ENCODE measurements at places on chromosomes 16 and 17.

DNA sequence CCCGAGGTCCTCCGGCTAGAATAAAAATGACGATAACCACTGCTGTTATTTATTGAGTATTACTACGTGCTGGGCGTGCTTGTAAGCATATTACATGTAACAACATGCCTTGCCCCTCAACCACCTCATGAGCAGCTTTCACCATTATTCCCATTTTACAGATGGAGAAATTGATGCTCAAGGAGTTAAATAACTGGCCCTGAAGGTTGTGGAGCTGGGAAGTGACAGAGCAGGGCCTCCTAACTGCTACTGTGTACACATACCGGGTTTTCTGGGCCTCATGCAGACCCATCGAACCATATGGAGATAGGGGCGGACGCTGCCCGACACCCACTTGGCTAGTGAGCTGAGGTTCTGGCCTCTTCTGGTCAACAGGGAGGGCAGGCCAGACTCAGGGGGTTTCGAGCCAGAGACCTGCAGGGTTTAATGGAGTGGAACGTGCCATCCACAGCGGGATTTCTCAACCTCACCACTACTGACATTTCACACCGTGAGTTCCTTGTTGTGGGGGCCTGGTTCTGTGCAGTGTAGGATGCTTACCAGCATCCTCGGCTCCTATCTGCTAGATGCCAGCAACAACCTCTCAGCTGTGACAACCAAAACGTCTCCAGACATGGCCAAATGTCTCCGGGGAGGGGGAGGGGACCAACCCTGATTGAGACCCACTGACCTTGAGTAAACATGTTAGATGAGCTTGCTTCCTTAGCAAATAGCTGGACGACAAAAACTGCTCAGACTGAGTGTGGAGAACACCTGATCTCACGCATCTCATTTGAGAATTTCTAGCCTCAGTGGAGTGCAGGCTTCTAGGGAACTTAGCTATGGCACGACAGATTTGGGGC is 432.0 kb downstream of the SLC39A11 start:
- no peak for DNase-seq

DNA sequence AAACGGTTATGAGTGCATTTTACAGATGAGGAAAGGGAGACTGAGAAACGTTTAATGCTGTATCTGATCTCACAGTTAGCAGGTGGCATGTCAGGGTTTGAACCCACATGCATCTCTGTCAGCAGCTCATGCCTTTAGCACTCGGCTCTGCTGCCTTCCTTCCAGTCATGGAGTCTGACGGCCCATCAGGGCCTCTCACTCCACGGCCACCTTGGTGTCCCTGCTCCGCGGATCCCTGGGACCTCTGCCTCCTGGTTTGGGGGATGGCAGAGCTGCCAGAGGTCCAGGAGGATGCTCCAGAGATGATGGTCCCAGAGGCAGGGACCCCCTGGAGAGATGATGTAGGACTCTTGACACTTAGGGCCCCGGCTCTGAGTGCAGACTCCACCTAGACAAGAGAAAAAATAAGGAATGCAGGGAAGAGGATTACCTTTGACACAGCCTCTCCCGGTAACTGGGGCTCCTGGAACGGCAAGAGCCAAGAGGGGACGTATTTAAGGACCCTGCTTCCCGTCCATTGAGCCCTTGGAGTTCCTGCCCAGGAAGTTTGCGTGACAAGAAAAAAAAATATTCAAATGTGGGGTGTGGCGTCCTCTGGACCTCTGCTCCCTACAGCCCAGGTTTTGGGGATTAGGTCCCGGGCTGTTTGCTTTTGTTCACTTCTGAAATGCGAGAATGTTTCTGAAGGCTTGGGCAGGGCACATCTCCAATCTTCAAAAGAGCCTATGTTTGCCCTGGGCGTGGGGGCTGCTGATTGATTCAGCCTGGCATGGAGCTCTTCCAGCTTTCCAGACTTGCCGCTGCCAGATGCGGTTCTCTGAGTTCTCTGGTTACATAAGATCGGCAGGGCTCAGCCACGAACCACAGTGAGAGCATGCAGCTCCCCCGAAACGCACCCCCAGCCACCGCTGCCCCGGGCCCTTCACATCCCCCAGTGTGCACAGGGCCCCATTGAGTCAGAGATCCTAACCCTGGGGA is at the start of gene ALDH3A1:
ALDH3A1 (minus strand) TSS at position 470 of the 978 bp plus-strand sequence. CDS start 3,169 bp downstream, outside the sequence.
- DNase-seq: no peak

DNA sequence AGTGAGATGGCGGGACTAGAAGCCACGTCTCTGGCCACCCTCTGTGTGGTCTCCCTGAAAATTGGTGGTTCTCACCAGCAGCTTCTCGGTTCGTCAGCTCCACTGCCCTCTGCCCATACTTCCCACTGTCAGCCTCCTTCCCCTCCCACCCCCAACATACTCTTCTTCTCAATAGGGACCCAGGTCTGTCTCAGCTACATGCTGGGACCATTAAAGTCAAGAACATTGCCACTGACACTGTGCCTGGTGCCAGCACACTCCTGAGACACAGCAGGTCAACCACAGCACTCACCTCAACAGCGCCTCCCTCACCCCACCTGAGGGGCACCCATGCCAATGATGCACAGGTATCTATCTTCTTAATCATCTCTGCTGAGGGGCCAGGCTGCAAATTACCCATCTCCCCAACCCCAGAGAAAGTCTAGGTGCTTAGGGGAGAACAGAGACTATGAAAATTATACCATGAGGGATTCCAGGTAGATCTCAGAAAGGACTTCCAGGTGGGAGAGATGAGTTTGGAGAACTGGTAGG is 1.3 kb downstream of the PLXDC1 start:
- DNase-seq: no peak

GRCh38 chr17:78853926-78854394 is 13.3 kb upstream of the USP36 start:
- peak; percentile 65 for DNase-seq

- DNase-seq: no peak
Measured at GRCh38 chr16:75238132-75238852, 13.1 kb downstream of the BCAR1 start.

- no peak for DNase-seq
Measured at GRCh38 chr17:73268582-73269328, 7.1 kb upstream of the CPSF4L start.

GRCh38 chr16:89080196-89080853 is 13.3 kb upstream of the ACSF3 start:
- DNase-seq: no peak

- no peak for DNase-seq
Measured at GRCh38 chr17:8384801-8385378, 1.9 kb upstream of the RPL26 start.

DNA sequence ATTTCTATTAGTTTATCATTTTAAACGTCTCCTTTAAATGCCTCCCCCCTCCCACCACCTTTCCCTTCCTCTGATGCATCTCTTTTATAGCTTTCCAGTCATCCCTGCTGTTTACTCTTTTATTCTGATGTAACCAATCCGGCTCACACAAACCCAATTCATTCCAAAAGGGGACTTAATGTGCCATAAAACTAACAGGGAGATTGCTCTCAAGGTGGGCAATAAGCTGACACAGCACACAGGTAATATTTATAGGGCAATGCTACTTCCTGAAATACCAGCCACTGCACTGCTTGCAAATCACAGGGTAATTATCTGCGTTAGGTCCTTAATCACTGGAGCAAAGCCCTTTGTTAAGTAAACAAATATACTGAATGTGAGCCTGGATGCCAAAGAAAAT is 23.3 kb upstream of the CA10 start:
- DNase-seq: no peak

DNA sequence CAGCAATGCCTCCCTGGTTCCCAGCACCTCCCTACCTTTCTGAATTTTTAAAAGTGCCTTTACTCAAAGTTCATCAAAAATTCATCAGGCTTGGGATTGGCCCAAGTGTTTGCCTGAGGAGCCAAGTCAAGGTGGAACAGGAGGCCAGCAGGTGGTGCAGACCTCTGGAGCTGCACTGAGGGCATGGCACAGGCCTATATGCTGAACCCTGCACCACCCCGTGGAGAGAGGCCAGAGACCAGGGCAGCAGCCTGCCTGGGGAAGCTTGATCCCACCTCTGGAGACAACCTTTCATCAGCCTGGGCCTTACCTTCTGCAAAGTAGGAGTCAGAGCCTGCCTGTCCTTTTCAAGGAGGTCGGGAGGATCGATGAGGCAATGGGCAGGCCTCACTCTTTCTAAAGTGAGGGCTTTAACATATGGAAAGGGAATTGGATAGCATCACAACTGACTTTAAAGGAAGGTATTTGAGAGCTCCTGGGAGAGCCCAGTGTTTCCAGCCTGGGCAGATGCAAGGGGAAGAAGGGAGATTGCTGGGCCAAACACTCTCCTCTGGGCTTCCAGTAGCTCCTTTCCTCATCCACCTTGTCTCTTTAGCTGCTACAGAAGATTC is 31.8 kb upstream of the TMEM132E start:
- no peak for DNase-seq

GRCh38 chr17:28081467-28081866 is 39.0 kb downstream of the NLK start:
- no peak for DNase-seq

- no peak for DNase-seq
Measured at GRCh38 chr17:51853857-51854256, 304.7 kb downstream of the CA10 start.

- no peak for DNase-seq
Measured at GRCh38 chr16:57509231-57509923, 23.1 kb upstream of the DOK4 start.

GRCh38 chr17:3794557-3795389 is 6.2 kb downstream of the ITGAE start:
- DNase-seq: no peak

DNA sequence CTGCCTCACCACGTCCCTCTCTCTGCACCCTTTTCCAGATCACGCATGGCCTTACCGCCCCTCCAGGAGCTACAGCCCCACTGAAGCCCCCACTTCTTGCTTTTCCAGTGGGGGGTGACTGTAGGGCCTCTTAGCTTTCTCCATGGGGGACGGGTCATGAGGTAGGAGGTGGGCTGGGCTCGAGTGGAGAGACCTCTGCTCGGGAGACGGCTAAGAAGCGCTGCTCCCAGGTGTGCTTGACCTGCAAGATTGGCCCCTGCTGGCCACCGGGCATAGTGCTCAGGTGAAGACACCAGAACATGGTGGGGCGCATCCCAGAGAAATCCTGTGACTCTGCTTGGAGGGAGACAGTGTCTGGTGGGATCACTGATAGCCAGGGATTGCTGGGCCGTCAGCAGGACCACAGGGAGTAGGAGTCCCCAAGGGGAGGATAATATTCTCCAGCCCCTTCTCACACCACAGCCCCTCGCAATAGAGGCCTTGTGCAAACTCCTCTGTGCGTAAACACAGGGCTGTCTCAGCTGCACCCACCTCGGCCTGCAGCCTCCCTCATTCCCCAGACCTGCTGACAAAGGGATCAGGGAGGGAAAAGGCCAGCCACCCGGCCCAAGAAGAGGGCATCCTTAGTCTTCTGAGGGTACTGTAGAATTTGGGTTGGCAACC is 8.9 kb upstream of the GALK1 start:
- DNase-seq: no peak

- no peak for DNase-seq
Measured at GRCh38 chr16:73071131-73071940, 23.4 kb upstream of the ZFHX3 start.

DNA sequence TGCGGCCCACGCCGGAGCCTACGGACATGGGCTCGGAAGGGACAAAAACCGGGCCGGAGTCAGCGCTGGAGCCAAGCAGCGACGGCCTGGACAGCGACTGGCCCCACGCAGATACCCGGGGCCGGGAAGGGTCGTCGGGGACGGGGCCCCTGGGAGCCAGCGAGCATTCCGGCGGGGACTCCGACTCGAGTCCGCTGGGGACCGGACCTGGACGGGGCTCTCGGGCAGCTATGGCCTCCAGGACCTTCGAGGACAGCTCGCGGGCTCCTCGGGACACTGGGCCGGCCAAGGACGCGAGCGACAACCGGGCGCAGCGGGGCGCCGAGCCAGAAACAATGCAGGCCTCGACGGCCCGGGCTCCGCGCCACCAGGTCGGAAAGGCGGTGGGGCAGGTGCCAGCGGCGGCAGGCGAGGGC is 1.0 kb downstream of the MYO15B start:
- no peak for DNase-seq

GRCh38 chr17:57032343-57032742 is 52.7 kb upstream of the AKAP1 start:
- no peak for DNase-seq

- DNase-seq: peak; percentile 34
Measured at GRCh38 chr17:32355649-32356377, 5.9 kb downstream of the ZNF207 start.

GRCh38 chr17:15392326-15392741 is 50.9 kb upstream of the TEKT3 start:
- DNase-seq: no peak

DNA sequence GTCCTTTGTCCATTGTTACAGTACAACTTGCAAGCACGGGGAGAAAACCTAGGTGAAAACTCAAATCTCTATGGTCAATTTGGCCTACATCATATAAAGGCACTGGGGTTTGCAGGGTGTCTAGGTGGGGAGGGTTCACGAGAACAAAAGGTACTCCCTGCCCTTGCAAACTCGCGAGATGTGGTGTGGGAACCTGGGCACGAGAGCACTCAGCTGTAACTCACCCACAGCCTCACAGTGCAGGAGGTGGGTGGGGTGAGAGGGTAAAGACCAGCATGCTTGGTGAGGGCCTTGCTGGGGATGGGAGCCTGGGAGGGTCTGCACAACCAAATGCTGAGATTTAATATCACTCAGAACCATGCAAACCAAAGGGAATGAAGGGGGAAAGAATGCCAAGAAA is 18.4 kb upstream of the ZNF594 start:
- DNase-seq: no peak

- DNase-seq: peak; percentile 73
Measured at GRCh38 chr17:42667088-42667951, 8.2 kb downstream of the TUBG2 start.

DNA sequence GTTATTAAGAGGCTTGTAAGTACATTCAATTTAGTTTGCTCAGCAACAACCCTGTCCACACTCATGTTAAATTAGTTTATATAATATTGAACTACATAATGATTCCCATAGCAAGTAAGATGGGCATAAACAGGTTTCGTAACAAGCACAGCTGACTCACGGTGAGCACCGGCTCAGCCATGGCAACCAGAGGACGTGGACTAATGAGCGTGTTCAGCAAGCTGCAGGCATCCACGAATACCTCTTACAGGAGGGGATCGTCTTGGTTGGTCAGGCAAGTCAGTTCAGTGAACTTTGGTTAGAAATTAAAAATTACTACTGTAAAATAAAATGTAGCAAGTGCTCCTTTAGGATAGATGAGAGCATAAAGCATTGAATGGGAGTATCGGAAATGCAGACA is 58.4 kb downstream of the ELAC2 start:
- DNase-seq: no peak

GRCh38 chr17:58436805-58437239 is 19.5 kb upstream of the RNF43 start:
- peak; percentile 85 for DNase-seq

- DNase-seq: no peak
Measured at GRCh38 chr17:72119873-72120641, 763 bp upstream of the SOX9 start.

Measured in hematopoietic multipotent progenitor cell treated with erythropoietin and hydrocortisone succinate and interleukin-3 and kit ligand, for 6 days (in vitro differentiated cells).